Activated naive CD8-positive, alpha-beta T cell treated with anti-CD3 and anti-CD28 coated beads, Interleukin-2, amount 50 U/mL, for 24 hours (primary cell): ENCODE measurements at places on chromosomes 1 and 21.
A peak's percentile ranks its signal among the peaks of the same experiment; 100 is the strongest.

GRCh38 chr1:53722025-53722424 is 16.9 kb downstream of the GLIS1 start:
- no peak for DNase-seq

DNA sequence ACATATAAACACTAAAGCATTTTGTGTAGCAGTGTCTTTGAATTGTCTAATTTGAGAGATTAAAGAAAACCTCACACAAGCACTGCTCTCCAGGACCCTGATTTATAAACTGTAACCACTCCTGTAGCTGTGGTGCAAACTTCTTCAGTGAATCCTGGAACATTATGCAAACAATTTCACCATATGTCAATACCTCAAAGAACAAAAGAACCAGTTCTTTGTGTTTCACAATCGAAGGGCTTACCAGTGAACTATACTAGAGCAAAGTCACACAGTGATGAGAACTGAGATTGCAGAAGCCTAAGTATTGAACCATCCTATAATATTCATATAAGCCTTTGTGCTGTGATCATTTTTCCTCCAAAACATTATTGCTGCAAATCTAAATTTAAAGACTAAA is 21.5 kb downstream of the DPH5 start:
- DNase-seq = no peak

- no peak for DNase-seq
Measured at GRCh38 chr1:62126579-62127290, 67.9 kb upstream of the L1TD1 start.

DNA sequence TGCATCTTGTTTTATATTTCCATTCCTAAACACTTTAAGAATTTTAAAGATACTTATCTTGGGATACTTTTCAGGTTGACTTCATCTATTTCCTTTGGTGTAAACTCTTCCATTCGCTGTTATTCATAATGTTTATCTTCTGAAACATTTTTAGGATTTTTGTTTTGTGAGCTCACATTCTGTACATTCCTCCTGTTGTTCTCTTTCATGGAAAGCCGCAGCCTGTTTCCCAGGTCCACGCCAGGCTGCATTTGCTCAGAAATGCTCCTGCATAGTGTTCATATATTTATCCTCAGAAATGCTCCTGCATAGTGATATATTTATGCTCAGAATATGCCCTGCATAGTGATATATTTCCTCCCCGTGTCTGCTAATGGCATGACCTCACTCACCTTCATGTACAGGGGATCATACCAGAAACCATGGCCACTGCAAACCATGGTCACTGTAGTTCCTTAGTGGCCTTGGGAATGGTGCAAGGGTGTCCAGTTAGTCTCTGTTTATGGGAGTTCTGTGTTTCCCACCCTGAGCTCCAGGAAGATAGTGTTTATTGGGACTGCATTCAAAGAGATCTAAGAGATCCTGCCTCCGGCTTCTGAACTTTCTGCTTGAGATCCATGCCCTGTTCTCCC is 153.9 kb upstream of the GREM2 start:
- DNase-seq = no peak

- DNase-seq = no peak
Measured at GRCh38 chr1:210361665-210362064, 33.0 kb downstream of the HHAT start.

DNA sequence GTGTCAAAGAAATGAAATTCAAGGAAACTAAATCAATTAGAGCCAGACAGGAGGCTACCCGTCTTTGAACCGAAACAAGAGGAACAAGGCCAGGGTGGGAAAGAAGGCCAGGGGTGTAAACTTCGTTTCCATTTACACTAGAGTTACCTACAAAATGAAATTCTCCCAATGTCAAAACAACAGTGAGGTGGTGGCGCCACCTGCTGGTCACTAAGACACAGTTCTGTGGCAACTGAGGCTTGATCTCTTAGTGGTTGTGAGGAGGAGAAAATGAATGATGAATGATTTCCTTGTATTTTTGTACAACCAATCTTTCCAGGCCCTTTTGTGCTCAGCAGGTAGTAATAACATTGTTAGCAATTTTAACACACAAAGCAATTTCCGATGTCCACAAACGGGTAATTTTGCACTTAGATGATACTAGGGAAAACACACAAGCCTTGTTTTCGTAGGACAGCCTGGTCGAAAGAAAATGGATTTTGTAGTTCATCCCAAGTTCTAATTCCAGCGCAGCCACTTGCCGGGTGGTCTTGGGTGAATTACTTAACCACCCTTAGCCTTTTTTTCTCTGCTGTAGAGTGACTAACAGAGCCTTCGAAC is 54.8 kb upstream of the SOD1 start:
- peak; percentile 78 for DNase-seq

DNA sequence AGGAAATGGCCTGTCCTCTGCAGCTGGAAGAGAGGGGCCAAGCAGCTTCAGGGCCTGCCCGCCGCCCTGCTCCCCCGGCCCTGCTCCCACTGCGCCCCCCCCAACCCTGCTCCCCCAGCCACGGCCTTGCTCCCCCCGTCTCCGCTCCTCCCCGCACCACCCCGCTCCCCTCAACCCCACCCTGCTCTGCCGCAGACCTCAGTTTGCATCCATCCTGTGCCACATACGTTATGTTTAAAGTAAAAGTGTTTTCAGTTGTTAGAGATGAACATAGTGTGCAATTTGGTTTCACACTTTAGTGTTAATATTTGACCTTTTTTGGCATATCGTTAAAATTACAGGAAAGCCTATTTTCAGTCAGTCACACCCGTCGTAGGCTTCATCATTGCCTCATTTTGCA is 34.1 kb upstream of the DIP2A start:
- DNase-seq = no peak

GRCh38 chr1:235855811-235856429 is 10.8 kb downstream of the LYST start:
- no peak for DNase-seq

- peak; percentile 42 for DNase-seq
Measured at GRCh38 chr1:2466958-2467554, 9.0 kb upstream of the PLCH2 start.

DNA sequence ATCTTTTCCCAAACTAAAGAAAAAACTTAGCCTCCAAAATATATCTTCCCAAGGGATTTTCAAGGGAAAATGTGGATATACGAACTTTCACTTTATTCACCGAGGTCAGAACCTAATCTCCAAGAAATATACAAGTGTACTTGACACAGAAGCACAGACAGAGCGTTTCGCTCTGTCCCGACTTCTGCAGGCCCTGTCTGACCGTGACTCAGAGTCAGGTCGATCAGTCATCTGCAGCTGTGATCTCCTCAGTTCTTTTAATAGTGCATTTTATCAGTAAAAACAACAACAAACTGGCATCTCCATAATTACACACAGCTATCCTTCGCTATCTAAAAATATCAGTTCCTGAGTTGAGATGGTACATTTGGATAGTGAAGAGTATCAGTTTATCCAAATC is 226.6 kb downstream of the TM2D1 start:
- no peak for DNase-seq

DNA sequence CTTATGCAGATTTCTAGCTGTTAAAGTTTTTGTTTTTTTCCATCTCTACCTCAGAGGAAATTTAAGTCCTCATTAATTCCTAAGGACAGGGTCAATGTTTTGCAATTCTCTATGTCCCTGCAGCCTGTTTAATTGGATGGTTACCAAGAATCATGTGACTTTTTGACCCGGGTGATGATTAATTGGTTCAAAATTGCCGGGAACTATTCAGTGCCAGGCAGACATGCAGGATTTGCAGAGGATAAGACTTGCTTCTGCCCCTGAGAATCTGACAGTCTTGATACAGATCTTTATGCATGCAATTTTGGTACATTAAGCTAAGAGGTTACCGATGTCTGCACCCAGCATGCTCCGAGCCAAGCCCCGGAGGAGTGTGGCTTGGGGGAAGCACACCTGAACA is 87.9 kb downstream of the PLPP3 start:
- DNase-seq = no peak

GRCh38 chr1:64098436-64098835 is 105.0 kb upstream of the UBE2U start:
- DNase-seq = no peak

- no peak for DNase-seq
Measured at GRCh38 chr1:230896779-230897178, 28.5 kb upstream of the C1orf198 start.

DNA sequence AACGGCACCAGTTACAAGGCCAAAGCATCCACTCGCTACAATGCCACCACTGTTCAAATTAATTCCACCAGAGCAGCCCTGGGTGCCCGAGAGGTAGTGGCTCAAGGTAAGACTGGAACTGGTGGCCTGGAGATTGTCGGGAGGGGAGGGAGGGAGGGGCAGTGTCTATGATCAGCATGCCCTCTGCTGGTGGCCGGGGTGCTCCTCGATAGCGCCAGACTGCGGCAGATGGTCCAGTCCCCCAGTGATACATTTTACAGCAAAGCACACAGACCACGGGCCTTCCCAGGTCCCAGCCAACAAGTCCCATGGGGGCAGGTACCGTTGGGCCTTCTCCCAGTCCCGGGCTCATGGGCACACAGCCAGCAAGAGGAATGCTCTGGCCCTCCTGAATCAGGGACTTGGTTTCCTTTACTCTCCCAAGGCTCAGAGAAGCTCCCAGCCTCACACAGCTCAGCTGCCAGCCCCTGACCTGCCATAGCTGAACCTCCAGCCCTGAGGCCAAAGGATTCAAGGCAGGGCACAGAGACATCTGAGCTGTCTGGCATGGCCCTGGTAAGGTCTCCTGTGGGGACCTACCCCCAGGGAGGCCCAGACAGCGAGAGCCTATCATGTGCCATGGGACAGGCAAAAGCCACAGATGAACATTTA is 15.3 kb downstream of the ACOT7 start:
- no peak for DNase-seq

DNA sequence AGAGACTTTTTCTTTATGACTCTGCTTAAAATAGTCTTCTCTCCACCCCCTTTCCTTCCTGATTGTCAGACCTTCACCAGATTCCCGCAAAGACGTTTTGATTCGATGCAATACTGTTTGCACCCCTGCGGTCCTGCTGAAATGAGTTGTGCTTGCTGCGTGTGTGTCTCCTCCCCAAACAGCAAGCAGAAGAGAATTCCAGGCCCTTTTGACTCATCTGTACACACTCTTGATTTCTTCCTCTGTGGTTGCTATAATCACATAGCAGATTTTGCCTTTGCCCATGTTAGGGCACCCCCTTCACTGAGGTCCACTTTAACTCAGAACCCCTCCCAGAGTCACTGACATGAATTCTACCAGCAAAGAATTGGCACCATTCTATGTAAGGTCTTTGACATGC is 136.5 kb downstream of the ZZZ3 start:
- DNase-seq = no peak

- no peak for DNase-seq
Measured at GRCh38 chr1:67788238-67788790, 45.0 kb downstream of the GNG12 start.

- no peak for DNase-seq
Measured at GRCh38 chr1:197917805-197918651, 856 bp downstream of the LHX9 start.

GRCh38 chr1:154490317-154490716 is 11.7 kb upstream of the TDRD10 start:
- DNase-seq = no peak

DNA sequence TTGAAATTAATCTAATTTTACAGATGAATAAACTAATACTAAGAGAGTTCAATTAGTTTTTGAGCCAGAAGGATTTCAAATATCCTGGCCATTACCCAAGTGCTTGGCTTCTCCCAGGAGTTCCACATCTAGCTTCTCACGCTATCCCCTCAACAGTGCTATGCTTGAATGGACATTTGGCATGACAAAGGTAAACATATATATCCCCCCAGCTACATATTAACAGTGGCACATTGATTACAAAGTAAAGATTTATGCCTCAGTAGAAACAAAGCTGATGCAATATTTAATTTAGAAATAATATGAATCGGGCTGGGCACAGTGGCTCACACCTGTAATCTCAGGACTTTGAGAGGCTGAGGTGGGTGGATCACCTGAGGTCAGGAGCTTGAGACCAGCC is 434.6 kb upstream of the PRMT6 start:
- no peak for DNase-seq

DNA sequence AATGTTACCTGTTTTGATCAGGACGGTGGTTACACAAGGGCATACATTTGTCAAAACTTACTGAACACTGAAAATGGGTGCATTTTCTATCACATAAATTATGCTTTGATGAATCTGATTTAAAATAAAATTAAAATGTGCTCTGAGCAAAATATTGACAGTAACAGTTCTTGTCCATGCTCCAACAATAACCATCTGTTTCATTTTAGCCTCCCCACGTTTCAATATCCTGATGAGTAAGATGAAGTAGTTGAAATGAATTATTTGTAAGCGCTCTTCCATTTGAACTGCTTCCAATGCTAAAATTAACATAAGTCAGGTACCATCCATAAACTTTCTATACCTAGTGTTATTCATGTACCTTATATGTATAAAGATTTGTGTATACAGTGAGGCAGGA is 365.4 kb downstream of the LTN1 start:
- DNase-seq = no peak

GRCh38 chr1:108551137-108551862 is 8.6 kb upstream of the EEIG2 start:
- DNase-seq = no peak

DNA sequence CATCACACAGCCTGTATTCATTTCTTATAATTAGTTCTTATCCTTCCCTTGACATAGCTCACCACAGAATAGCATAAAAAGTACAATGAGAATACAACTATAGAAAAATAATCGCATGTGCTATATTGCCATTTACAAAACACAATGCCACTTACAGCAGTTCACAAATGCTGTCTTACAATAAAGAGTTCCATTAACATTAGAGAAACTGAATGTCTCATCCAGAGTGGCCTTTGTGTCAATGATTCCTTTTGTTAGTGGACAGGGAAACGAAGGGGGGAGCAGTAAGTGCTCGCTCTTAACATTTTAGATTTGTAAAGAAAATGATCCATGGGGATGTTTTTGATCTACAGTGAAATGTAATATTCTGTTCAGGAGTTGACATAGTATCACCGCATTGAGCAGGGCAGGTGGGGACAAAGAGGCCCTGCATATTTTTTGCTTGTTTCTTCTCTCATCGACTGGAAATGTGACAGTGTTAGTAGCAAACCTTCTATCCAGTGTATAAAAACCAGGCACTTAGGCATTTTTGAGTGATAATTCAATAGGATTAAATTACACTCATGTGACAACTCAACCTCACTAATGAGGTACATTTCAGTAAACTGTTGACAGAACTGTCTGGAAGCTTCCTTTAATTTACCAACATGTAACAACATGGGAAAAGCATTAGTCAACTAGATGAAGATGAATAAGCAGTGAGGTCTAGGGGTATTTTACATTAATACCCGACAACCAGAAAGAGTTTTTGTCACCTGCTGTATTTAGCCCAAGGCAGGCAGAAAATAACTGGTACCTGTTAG is 35.6 kb upstream of the RRP15 start:
- no peak for DNase-seq
